NCI-H774 (cell line): ENCODE measurements at places on chromosomes 13 and 19.

- DNase-seq, result no peak
Observed at GRCh38 chr13:64278493-64278892, 2862.8 kb upstream of the PCDH20 start.

- peak; percentile 77 for DNase-seq
Observed at GRCh38 chr13:109785141-109785891, 1.1 kb downstream of the IRS2 start.

- DNase-seq, result no peak
Observed at GRCh38 chr19:28595722-28596480, 617.0 kb downstream of the UQCRFS1 start.

DNA sequence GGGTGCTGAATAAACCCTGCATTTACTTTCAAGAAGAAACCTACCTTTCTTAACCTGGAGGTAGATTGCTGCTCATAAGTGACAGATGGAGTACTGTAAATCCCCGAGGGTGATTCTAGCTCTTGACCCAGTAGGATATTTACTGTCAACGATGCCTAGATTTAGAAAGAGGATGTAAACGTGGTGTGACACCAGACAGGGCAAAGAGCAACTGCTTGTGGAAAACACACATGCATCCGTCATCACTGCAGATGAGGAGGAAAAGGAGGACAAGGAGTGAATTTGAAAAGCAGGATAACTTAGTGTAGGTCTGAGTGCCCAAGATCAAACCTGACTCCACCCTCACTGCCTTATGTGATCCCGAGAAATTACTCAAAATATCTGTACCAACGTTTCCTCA is 9.8 kb upstream of the CLN5 start:
- no peak for DNase-seq

DNA sequence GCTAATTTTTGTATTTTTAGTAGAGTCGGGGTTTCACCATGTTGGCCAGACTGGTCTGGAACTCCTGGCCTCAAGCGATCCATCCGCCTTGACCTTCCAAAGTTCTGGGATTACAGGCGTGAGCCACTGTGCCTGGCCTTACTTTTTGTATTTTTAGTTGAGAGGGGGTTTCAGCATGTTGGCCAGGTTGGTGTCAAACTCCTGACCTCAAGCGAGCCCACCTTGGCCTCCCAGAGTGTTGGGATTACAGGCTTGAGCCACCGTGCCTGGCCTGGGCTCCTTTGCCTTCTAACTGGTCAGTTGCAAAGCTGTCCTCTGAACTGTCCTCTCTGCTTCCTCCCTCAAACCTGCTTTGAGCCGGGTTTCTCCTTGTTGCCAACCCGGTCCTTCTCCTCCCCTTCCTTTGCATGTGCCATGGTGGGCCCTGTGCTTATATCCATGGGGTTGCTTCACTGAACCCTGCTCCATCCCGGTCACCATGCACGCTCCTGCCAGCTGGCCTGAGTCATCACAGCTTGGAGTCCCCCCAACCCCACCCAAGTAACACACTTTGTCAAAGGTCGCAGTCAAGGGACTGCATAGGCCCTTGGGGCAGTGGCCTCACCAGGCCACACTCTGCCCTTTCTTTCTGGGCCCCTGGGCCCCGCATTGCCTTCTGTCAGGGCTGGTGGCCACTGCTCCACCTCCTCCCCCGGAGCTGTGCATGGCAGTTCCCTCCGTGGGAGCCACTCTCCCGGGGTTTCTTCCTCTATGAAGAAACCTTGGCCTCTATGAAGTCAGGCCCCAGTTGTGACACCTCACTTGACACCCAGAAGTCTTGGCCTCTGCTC is 21.2 kb downstream of the WTIP start:
- no peak for DNase-seq

DNA sequence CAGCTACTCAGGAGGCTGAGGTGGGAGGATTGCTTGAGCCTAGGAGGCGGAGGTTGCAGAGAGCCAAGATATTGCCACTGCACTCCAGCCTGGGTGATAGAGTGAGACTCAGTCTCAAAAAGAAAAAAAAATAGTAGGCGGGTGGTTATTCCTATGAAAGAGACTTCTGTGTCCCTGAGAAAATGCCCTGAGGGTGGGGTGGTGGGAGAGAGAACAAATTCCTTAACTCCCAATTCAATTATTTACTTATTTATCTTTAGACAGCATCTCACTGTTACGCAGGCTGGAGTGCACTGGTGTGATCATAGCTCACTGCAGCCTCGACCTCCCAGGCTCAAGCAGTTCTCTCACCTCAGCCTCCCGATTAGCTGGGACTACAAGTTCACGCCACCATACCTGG is 10.3 kb upstream of the EEF2 start:
- no peak for DNase-seq

GRCh38 chr19:13016628-13017305 is 21.5 kb downstream of the NFIX start:
- DNase-seq, result no peak

- no peak for DNase-seq
Observed at GRCh38 chr19:35740108-35740422, 2.2 kb downstream of the IGFLR1 start.
